ENCODE measurements at places on chromosomes 2 and 18.

DNA sequence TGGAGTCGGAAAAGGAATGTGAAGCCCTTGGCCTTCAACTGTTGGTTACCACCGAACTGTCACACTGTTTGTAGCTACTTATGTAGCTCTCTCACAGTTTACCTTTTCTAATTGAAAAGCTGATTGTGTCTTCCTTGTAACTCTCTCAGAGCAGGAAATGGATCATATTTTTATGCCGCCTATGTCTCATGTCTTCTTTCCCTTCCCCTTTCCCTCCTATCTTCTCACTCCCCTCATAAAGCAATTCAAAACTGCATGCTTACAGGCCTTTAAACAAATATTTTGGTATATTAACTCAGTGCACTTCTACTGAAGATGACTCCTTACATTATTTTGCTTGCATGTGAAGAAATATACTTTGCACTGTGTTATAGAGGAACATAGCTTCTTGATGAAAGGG, 6.0 kb downstream of the SLC39A10 start:
- no peak for DNase-seq

GRCh38 chr18:68520406-68521075, 194.4 kb downstream of the TMX3 start:
- DNase-seq, result no peak

- no peak for DNase-seq
Measured at GRCh38 chr2:1967242-1968208, 223.2 kb upstream of the PXDN start.

GRCh38 chr2:47052847-47053246, 102.3 kb downstream of the STPG4 start:
- DNase-seq, result no peak

- DNase-seq, result no peak
Measured at GRCh38 chr2:216696751-216697560, 1.6 kb upstream of the IGFBP5 start.

DNA sequence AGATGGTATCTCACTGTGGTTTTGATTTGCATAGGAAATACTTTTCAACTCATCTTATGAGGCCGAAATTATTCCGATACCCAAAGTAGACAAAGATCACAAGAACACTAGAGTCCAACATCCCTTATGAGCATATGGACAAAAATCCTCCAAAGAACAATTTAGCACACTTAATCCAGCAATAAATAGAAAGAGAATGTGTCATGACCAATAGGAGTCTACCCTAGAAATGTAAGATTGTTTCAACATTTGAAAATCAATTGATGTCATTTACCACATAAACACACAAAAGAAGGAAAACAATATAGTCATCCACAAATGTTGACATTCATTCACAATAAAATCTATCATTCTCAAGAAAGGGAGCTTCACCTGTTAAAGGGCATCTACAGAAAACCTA, 307.8 kb upstream of the SMIM21 start:
- no peak for DNase-seq

GRCh38 chr2:181685150-181685688, 4.9 kb upstream of the NEUROD1 start:
- DNase-seq, result no peak

DNA sequence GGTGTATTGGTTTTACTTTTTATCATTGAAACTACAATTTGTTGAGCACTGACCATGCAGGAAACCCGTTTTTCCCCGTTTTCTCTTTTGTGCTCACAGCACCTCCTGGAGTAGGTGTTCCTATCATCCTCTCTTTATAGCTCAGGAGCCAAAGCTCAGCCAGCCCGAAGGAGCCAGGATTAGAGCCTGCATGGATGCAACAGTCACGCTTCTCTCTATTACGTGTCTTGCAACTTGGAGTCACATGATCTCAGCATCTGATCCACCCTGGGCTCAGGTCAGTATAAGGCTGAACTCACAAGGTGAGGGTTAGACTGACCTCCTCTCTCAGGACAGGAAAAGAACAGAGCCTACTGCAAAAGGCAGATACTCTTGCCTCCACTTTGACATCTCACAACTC, 150.5 kb downstream of the MBP start:
- DNase-seq, result no peak

GRCh38 chr2:119856469-119856901, 96.8 kb downstream of the PTPN4 start:
- DNase-seq, result no peak

- no peak for DNase-seq
Measured at GRCh38 chr2:181632733-181633401, 24.0 kb downstream of the CERKL start.

DNA sequence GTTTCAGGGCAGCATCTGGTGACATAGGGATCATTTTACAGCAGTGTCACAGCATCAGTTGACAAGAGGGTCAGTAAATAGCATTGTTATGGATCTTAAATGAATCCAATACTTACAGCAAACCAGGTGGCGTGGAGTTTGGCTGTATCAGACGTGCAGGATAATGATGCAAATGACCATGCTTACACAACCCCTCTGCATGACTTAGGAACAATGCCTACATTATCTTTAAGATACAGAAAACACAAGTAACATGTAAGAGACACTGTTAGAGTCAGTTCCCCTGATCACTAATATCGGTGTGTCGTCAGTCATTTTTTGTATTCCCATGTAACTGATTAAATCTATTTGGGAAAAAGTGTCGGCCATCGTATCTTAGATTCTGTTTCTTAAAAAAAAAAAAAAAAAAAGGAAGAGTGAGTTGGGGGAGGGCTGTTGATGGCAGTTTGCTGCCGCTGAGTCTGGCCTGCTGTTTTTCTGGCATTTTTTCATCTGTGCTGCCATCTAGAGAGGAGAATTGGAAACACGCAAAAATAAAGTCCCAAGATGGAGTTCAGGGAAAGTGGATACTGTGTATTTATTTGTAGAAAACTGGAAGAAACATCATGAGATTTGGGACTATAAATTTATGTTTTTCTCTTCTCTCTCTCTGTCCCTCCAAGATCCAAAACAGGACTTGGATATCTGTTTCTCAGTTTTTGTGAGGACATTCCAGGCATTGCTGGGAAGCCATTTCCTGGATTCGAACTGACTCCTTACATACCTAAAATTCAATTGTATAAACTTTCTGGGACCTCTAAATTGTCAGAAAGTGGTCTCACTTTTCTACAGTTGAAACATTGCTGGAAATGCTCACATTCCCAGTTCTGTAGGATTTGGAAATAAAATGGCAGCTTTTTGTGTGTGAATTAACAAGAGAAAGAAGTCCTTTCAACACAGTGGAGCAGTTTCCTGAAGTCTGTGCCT, 60.3 kb upstream of the AGPS start:
- DNase-seq, result peak; percentile 74

DNA sequence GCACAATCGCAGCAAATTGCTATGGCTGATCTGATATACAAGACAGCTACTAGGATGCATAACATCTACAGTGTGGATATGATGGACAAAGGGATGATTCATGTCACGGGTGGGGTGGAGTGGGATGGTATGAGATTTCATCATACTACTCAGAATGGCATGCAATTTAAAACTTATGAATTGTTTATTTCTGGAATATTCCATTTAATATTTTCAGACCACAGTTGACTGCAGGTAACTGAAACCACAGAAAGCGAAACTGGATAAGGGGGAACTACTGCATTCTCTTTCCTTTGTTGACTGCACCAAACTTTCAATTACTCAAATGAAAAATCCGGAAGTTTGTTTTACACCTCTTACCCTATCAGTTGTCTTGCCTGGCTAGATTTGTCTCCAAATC, 94.4 kb upstream of the NEUROD1 start:
- no peak for DNase-seq

- DNase-seq, result no peak
Measured at GRCh38 chr2:120747706-120748105, 12.0 kb downstream of the GLI2 start.

GRCh38 chr2:1881998-1882397, 137.7 kb upstream of the PXDN start:
- no peak for DNase-seq

GRCh38 chr2:231691251-231691772, 17.0 kb upstream of the PTMA start:
- DNase-seq, result no peak

GRCh38 chr2:134737671-134738070, 18.9 kb upstream of the TMEM163 start:
- DNase-seq, result no peak

DNA sequence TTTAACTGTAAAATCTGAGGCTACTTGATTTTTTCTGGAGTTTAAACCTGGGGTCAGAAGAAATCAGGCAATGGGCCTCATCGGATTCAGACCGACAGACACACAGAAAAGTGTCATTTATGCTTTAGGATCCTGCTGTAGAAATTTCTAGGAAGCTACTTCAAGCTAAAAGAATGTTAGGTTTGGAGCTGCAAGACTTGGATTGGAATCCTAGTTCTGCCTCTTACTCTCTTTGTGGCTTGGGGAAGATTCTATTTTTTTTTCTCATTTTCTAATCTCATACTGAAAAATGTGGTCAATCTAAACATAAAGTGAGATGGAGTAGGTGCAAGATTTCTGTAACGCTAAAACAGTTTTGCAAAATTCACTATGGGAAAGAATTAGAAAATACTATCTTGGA, 48.8 kb upstream of the KCNE4 start:
- DNase-seq, result no peak

DNA sequence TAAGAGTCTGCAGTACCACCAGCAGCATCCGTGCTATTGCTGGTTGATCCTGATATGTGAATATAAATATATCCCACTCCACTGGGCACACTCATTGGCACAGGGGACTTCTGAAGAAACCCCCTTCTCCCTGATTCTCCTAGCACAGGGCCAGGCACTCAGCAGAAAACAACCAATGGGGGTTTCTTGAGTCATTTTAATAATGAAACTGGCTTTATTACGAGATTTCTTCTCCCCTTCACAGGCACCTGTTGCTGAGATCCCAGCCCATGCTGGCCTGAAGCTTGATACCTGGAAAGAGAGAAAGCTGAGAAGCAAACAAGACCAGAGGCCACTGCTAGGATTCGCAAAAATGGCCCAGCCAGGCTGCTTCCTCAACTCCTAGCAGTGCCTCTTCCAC, 17.9 kb upstream of the CYRIA start:
- DNase-seq, result no peak

- no peak for DNase-seq
Measured at GRCh38 chr18:11909591-11910026, 1.5 kb upstream of the MPPE1 start.

GRCh38 chr2:123077101-123077500, 948.0 kb upstream of the CNTNAP5 start:
- DNase-seq, result no peak

- DNase-seq, result no peak
Measured at GRCh38 chr2:120859128-120859527, 123.5 kb downstream of the GLI2 start.

DNA sequence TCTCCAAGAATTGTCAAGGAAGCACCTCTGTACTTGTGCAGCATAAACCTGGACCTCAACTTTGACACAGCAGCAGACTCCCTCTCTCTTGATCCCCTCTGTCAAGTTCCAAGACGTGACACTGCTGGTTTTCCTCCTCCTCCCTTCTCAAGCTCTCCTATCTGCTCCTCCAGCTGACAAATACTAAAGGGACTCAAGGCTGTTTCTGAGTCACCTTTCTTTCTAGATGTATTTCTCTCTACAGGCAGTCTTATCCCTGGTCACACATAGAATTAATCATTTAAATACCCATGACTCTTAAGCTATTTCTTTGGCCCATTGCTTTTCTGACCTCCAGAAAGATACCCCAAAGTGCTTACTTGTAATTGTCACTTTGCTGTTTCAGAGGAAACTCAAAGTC, 53.5 kb downstream of the SEPTIN10 start:
- DNase-seq, result no peak

DNA sequence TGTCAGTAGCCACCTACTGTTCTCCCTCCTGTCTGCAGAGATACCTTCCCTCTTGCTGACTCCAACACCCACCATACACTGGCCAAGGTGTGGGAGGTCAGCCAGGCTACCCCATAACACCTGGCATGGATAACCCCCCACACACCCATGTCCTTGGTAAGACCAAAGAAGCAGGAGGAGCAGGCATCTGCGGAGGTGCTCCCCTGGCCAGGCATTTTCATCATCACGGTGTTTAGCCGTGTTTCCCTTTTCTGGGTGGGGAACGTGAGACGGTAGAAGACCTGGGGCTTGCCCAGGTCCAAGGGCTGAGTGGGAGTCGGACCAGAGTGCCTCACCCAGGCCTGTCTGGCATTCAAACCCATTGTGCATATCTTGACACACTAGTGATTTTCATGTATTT, 150.3 kb downstream of the SMAD7 start:
- DNase-seq, result no peak

DNA sequence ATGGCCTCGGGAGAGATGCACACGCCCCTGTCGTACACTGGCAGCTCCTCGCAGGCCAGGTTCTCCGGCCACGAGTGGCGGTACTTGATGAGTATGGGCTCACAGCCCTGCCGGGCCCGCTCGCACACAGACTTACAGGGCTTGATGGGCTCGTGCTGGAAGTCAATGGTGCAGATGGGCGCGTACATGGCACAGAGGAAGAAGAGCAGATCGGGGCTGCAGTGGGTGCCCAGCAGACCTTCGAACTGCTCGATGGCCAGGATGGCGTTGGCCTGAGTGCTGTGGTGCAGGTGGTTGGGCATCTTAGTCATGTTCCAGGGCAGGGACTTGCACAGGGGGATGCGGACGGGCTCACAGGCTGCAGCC, 359 bp downstream of the FRZB start:
- DNase-seq, result no peak

DNA sequence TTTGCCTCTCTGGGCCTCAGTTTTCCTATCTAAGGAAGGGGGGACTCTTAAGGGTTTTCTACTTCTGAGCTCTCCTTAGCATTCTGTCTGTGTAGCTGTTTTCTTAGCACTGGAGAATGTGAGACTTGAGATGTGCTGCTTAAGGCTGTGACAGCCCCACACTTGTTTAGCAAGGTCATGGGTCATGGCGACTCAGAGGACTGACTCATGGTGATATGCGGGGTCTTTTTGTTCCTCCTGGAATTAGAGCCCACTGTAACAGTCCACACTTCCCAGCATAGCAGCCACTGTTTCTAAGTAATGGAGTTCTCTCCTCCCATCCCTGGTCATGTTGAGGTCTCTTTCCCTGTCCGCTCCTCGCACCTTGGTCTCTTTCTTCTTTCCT, 4.1 kb upstream of the LPIN1 start:
- DNase-seq, result no peak

DNA sequence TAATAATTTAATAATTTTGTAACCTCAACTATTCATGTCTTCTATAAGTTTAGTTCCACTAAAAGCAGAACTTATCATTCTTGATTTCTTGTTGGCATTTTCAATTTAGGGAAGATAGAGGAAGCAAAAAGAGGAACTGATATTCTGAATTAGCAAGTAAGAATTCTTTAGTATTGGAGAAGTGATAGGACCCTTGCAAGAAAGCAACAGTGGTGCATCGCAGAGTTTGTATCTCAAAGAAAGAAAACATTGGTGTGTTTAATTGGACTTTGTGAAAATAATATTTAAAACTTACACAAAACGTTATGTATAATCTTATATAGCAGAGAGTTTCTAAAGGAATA, 36.5 kb upstream of the TNFRSF11A start:
- DNase-seq, result no peak

GRCh38 chr2:235116885-235117492, 165.2 kb downstream of the SH3BP4 start:
- DNase-seq, result peak; percentile 11

- DNase-seq, result no peak
Measured at GRCh38 chr2:226337941-226338600, 461.5 kb downstream of the IRS1 start.

Measured in Jurkat, Clone E6-1 (cell line).